Upper lobe of left lung (tissue), 6 donors: ENCODE measurements at places on chromosomes 2 and 18. TPM values are rescaled to one million over a fixed set of nuclear protein-coding genes. Genes with fewer than 3 reads are reported as not detected.

- no peak for DNase-seq
These were observed 3.8 kb downstream of the CTIF start for GRCh38 chr18:48542513-48543181.

DNA sequence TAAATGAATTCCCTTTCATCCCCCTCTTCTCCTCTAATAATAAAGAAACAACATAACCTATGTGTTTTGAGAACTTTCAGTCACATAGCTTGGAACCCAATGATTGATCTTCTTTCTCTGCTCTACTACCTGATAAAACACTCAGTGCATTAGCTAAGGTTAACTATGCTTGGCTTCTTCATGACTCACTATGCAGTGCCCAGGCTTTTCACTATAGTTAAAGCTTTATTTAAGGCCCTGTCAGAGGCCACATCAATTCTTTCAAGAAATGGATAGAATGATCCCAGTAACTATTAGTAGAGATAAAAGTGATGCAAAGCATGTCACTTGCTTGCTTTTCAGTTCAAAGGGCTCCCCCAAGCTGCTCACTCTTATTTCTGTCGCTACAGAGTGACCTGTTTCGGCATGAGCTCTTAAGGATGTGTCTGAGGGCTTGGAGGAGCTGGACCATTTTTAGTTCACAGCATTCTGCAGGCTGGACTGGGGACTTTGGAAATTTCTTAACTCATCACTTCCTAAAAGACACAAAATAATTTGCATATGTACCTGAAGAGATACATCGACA lies 384.0 kb downstream of the LRRTM1 start:
- no peak for DNase-seq

GRCh38 chr2:226002438-226002837 lies 602.9 kb downstream of the NYAP2 start:
- DNase-seq, result peak; percentile 31

- DNase-seq, result no peak
These were observed 36.2 kb downstream of the MTCL1 start for GRCh38 chr18:8741532-8741931.

The CFC1 gene
- total RNA-seq, result not detected
